Head of caudate nucleus (tissue), 42 donors: ENCODE measurements at places on chromosomes 6 and 20.
A peak's percentile ranks its signal among the peaks of the same experiment; 100 is the strongest.

DNA sequence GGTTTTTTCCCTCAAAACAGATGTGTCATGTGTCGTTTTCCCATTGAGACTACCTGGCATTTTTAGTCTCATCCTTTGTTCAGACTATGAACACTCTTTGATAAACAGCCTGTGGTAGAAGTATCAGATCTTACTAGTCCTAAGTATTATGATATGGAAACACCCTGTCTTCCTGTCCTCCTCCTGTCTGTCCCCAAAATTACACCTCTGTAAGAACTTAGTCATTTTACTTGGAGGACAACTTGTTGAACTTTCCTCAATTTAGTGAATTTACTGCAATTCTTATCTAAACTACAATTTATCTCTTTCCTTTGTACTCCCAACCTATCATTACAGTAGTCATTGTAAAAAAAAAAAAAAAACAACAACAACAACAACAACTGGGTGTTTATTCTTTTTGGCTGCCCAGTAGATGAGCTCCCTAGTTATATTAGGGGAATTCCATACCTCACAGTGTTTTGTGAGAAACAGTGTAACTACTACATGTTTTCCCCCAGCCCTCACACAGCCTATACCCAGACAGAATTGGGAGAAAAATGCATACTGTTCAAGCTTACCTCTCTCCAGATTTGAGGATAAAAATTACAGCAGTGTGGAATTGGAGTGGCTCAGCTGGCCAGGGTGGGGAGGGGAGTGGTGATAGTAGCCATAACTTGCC, 18.5 kb upstream of the ERVFRD-1 start:
- no peak for DNase-seq

- no peak for DNase-seq
Measured at GRCh38 chr6:35541836-35542235, 29.1 kb upstream of the TULP1 start.

- no peak for DNase-seq
Measured at GRCh38 chr20:61801065-61801360, 264.7 kb downstream of the TAF4 start.

DNA sequence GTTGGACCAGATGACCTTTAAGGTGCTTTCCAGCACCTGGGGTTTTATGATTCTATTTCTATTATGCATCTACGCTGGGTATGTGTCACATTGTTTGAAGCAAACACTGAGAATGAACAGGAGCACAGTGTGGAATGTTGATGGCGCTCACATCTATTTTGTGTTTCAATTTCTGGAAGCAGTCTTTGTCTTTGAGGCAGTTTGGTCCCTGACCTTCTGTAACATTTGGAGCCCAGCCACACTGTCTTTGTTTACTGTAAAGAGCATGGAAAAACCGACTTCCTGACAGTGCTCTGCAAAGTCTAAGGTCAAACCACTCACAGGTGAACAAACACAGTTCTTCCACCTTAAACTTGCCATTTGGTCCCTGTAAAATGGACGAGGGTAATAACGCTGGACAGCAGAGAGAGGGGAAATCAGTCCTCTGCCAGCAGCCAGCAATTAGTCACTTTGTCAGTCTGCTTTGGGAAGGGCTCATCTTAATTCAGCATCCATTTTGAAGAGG, 155.5 kb downstream of the PRL start:
- no peak for DNase-seq

DNA sequence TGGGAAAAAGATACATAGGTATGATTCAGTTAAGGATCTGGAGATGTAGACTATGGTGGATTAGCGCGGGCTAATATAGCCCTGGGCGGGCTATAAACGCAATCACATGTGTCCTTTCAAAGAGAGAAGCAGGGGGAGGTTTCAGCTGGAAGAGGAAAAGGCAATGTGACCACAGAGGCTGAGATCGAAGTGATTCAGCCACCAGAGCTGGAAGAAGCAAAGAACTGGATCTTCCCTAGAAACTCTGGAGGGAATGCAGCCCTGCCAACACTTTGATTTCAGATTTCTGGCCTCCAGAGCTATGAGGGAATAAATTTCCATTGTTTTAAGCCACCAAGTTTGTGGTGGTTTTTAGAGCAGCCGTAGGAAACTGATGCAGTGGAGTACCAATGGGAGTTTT, 81.5 kb upstream of the NHSL1 start:
- DNase-seq, result no peak

- no peak for DNase-seq
Measured at GRCh38 chr6:45513213-45513618, 135.5 kb upstream of the SUPT3H start.

- no peak for DNase-seq
Measured at GRCh38 chr6:126672649-126673048, 332.7 kb downstream of the CENPW start.

GRCh38 chr20:41183831-41184230, 46.5 kb downstream of the PLCG1 start:
- DNase-seq, result no peak

DNA sequence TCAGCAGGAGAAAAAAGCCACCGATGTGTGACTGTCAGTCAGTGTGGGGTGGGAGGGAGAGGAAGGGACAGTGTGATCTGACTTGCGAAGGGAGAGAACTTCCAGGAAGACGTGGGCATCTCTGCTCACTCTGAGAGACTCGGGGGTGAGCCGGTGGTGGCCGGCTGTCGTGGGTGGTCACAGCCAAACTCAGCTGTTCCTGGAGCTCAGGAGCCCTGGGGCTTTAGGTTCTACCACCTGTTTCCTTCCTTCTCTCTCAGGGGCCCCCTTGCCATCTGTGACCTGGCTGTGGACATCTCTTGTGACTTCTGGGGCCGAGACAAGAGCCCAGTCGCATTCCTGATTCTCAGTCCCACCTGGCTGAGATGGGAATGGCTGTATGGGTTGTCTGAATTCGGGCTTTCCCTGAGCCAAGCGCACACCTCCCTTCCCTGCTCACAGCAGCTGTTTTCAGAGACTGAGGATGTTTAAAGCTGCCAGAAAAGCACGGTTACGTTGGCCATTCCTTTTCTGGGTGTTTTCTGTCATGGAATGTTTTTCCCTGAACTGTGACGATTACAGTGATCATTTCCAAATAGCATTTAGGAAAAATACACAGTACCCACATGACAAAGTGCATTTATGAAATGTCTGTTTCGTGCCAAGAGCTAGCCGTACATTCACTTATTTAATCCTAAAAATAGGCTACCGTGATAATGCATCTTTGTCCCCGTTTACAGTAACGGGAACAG, 36.5 kb downstream of the SYNJ2 start:
- DNase-seq, result no peak

GRCh38 chr6:115717472-115717871, 343.2 kb downstream of the FRK start:
- DNase-seq, result no peak

GRCh38 chr6:162222521-162222920, 505.0 kb downstream of the PRKN start:
- no peak for DNase-seq

DNA sequence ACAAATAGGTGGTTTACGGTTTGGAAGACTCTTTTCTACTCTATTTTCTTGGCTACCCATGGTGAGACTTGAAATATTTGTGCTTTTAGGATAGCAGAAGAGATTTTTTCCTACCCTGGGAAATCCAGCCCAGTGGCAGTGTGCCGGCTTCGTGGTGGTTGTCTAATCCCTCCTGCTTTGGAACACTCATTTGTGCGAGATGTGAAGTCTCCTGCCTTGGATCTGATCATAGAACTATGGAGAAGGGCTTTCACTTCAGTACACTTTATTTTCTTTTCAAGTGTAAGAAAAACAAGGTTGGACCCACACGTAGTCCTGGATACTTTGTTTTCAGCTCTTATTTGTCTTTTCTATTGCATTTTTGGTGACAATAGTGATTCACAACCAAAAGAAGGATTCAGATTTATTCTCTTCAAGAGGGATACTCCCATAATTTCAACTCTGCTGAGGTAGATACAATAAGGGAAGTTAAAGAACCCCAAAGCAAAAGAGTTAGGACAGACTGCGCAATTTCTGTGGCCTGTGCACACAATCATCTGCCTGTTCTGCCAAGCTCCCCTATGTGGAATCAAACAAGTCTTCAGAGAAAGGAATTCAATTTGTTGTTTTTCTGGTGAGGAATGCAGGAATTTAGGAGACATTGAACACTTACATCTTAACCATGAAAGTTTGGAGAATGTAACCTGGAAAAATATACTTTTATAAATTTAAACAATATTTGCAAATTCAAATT, 413.2 kb downstream of the GJA1 start:
- DNase-seq, result peak; percentile 12

DNA sequence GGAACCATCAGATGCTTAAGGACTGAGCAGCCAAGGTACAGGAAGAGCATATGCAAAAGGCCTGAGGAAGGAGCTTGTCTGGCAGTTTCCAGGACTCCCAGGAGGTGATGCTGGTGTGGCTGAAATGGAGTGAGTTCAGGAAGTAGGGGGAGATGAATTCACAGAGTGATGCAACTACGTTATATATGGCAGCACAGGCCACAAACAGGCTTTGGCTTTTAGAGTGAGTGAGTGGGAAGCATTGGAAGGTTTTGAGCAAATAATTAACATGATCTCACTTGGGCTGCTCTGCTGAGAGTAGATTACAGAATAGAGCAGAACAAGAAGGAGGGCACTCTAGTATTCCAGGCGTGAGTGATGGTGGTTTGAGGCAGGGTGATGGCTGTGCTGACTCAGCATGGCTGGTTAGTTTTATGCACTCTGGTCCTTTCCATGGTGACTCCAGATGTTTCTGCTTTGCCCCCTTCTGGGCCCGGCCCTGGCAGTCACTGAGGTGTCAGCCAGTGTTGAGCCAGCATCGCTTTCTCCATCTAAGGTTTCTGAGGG, 6.5 kb downstream of the BTN2A2 start:
- DNase-seq, result no peak

DNA sequence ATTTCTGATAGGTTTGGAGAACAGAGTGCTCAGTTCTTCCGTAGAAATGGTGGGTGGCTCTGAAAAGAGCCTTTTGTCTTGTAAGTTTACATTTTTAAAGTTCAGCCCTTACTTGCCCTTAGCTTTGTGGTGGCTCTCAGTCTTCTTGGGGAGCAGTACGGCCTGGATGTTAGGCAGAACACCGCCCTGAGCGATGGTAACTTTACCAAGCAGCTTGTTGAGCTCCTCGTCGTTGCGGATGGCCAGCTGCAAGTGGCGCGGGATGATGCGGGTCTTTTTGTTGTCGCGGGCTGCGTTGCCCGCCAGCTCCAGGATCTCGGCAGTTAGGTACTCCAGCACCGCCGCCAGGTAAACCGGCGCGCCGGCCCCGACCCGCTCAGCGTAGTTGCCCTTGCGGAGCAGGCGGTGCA, 19.5 kb downstream of the OR2B2 start:
- DNase-seq, result no peak

DNA sequence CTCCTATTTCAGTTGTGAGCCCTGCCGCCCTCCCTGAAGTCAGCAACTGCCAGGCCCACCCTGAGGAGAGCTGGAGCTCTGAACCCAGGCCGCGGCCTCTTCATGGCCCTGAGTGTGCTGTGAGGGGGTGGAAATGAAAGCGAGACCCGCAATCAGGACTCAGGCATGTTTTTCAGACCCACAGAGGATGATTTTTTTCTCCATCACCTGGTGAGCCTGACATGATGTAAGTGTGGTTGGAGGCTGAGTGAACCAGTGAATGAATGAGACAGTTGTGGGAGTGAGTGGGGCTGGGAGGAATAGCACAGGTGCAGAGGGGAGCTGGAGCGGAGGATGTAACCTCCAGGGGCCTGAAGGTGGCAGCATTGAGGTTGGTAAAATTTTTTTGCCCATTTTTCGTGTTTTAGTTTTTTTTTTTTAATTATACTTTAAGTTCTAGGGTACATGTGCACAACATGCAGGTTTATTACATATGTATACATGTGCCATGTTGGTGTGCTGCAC, 18.3 kb downstream of the RAET1L start:
- DNase-seq, result no peak

- DNase-seq, result no peak
Measured at GRCh38 chr20:51666126-51666525, 102.1 kb downstream of the ATP9A start.

GRCh38 chr6:79610306-79611009, 20.7 kb upstream of the SH3BGRL2 start:
- no peak for DNase-seq
